Renal cortex interstitium (tissue), 15 donors: ENCODE measurements at places on chromosomes 3 and 15. TPM values are rescaled to one million over a fixed set of nuclear protein-coding genes. Genes with fewer than 3 reads are reported as not detected.

The DUOX1 gene
- 3.2 TPM for polyA plus RNA-seq

The RASGRP1 gene
- 13.9 TPM for polyA plus RNA-seq

The DGKG gene
- polyA plus RNA-seq = 0.26 TPM

The TUSC7 gene
- not detected for polyA plus RNA-seq

The TGM4 gene
- 0.12 TPM for polyA plus RNA-seq

- DNase-seq = no peak
Observed at GRCh38 chr3:171142985-171143384, 116.5 kb upstream of the SLC2A2 start.

GRCh38 chr3:50714946-50715345 lies 40.2 kb downstream of the DOCK3 start:
- DNase-seq = no peak

GRCh38 chr3:132925256-132925930 lies 112.8 kb upstream of the TMEM108 start:
- no peak for DNase-seq

DNA sequence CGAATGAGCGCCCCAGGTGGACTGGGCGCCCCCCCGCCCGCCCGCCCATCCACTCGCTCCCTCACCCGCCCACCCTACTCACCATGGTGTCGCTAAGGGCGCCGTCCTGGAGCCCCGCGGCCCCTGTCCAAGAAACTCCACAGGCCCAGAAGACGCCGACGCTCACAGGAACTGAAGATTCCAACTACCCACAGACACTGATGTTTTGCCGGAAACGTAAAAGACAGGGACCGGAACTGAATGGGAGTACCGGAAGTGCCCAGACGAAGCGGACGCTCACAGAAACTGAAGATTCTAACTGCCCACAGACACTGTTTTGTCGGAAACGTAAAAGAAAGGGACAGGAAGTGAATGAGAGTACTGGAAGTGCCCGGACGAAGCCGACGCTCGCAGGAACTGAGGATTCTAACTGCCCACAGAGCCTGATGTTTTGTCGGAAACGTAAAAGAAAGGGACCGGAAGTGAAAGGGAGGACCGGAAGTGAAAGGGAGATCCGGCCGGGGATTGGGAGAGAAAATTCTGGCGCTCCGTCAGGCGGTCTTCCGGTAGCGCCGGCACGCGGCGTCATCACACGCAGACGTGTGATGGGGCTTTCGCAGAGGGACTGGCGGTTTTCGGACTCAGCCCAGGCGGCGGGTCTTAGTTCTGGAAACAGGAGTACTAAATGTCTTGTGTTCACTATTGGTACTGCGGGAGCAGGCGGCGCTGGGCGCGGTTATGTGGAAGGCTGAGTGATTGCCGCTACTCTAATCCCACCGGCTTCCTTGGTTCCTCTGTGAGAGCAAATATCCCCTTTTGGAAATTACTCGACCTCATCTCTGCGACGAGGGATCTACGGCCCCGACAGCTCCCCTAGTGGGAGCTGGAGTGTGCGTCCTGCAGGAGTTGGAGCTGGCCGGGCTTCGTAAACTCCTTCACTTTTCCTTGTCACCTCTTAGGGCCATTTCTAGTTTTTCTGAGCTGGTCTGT lies at the start of gene ISY1:
Gene ISY1, minus strand, starts transcription at position 173 of the 969 bp plus-strand sequence. Its CDS starts 88 bp downstream, at position 85.
- peak; percentile 94 for DNase-seq

DNA sequence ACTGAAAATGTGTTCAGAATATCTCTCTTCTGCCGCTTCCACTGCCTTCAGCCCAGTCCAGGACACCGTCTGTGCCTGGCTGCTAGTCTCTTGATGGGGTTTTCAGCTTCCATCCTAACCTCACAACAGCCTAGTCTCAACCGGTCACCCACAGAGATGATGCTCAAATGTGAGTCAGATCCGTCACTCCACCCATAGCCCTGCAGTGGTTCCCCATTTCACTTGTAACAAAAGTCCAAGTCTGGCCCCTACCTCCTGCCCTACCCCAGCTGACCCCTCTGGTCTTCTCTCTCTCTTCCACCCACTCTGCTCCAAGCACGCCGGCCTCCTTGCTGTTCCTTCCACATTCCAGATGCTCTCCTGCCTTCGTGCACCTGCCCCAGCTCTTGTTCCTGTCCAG lies 68.1 kb downstream of the PPARG start:
- DNase-seq = no peak
